Left ventricle myocardium inferior (tissue), 1 donor: ENCODE measurements at places on chromosomes 4 and X. TPM values are rescaled to one million over a fixed set of nuclear protein-coding genes. Genes with fewer than 3 reads are reported as not detected.
A peak's percentile ranks its signal among the peaks of the same experiment; 100 is the strongest.

- H3K27ac ChIP-seq, result no peak overlapping the region
- H3K27me3 ChIP-seq, result no peaks in the 10 kb centered on the region
- H3K4me1 ChIP-seq, result no peaks in the 10 kb centered on the region
- no peaks in the 10 kb centered on the region for H3K36me3 ChIP-seq
- no peak overlapping the region for H3K4me3 ChIP-seq
- DNase-seq, result no peak
Observed at GRCh38 chrX:117645639-117646038, 471.0 kb downstream of the KLHL13 start.

DNA sequence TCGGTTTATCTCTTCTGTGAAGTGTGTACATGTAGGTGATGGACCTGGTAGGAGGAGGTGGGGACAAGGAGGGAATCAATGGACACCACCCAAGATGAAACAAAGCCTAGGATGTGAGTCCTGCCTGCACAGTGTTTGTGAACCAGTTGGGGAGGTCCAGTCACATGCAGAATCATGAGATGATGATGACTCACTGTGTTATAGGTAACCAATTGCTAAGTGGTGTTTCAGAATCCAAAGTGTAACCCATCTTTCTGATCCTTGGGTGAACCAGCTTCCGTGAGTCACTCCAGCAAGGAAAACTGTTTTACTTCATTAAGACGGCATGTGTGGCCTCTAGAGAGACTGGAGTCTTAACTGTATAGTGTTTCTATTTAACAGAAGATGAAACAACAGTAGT is 57.9 kb upstream of the HPF1 start:
- no peak overlapping the region for H3K27ac ChIP-seq
- no peak overlapping the region for H3K4me3 ChIP-seq
- no peaks in the 10 kb centered on the region for H3K4me1 ChIP-seq
- peaks cover 40% of the 10 kb centered on the region for H3K27me3 ChIP-seq
- no peak for DNase-seq

The DMP1 gene
- not detected for total RNA-seq

DNA sequence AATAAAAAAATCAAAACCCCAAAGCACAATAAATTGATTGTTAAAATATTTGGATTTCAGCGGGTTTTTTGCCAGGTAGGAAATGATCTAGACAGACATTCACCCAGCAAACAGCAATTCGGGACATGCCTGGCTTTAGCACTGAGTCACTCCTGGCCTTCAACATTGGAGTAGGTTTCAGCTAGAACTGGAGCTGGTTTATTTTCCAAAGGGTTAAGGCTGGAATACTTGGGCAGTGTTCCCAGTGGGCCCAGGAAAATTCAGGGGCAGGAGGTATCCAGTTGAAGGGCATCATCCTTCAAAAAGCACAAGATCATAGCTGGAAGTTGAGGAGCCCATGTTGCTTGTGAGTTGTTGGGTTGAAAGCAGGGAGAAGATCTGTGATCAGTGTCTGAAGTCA is 41.0 kb downstream of the TXLNG start:
- H3K36me3 ChIP-seq, result peaks cover 4% of the 10 kb centered on the region
- peaks cover 12% of the 10 kb centered on the region for H3K4me1 ChIP-seq
- no peak for DNase-seq
- peak overlapping the region; percentile 63 for H3K27ac ChIP-seq
- no peak overlapping the region for H3K4me3 ChIP-seq

The TBC1D8B gene
- 2.0 TPM for total RNA-seq

The NAP1L5 gene
- total RNA-seq, result 3.5 TPM

The NEUROG2 gene
- not detected for total RNA-seq

The SERPINA7 gene
- total RNA-seq, result not detected

- no peak overlapping the region for H3K4me3 ChIP-seq
- H3K27ac ChIP-seq, result no peak overlapping the region
- no peak for DNase-seq
- no peaks in the 10 kb centered on the region for H3K4me1 ChIP-seq
Observed at GRCh38 chr4:169124661-169125060, 114.6 kb upstream of the CBR4 start.
